Immature natural killer cell (primary cell): ENCODE measurements at places on chromosomes 3 and 15.

GRCh38 chr3:73540969-73541740 is 83.6 kb downstream of the PDZRN3 start:
- H3K4me3 ChIP-seq: no peak overlapping the region
- H3K27ac ChIP-seq: no peak overlapping the region
- H3K27me3 ChIP-seq: peaks cover 2% of the 10 kb centered on the region
- DNase-seq: no peak

DNA sequence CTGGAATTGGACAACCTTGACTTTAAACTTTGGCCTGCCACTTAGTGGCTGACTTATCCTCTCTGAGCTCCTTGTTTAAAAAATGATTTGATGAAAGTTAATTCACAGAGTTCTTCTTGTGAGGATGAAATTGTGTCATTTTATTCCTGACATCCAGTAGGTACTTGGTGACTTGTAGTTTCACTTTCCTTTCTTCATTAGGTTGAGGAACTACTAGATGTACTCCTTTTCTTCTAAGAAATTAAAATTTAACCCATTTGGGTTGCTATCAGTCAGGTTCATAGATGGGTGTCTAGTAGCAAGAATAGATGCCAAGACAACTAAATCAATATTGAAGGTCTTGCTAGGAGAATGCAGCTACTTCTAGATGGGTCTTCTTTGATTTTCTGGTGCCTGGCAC is 5.2 kb downstream of the NR1D2 start:
- peak overlapping the region; percentile 77 for H3K27ac ChIP-seq
- peaks cover 9% of the 10 kb centered on the region for H3K36me3 ChIP-seq
- H3K4me3 ChIP-seq: peak overlapping the region; percentile 84
- DNase-seq: no peak
- peaks cover 83% of the 10 kb centered on the region for H3K4me1 ChIP-seq

DNA sequence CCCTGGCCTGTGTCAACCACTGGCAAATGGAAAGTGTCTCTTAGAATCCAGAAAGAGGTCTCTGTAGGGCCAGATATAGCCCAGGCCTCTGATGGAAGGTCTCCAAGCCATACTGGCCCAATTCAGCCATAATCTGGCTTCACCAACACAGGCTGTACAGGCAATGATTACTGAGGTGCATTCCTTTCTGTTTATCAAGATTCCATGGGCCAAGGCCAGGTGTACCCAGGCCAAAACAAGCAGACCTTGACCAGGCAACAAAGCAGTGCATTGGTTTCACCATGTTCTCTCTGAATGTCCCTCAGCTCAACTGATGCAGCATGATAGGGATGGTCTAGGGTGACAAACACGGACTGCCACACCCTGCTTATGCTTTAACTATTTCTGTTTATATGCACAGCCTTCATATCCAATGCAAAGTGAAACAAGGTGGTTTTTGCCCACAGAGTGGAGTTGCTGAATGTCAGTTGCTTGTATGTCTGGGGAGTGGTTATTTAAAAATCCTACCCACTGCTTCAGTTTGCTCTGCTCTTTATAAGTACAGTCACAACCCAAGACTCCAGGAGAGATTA is 25.2 kb downstream of the CCNL1 start:
- H3K4me3 ChIP-seq: no peak overlapping the region
- H3K4me1 ChIP-seq: peaks cover 58% of the 10 kb centered on the region
- no peak for DNase-seq

- H3K4me3 ChIP-seq: peak overlapping the region; percentile 90
- DNase-seq: peak; percentile 80
- peaks cover 18% of the 10 kb centered on the region for H3K27me3 ChIP-seq
Observed at GRCh38 chr15:41971089-41971894, 1.1 kb downstream of the EHD4 start.

DNA sequence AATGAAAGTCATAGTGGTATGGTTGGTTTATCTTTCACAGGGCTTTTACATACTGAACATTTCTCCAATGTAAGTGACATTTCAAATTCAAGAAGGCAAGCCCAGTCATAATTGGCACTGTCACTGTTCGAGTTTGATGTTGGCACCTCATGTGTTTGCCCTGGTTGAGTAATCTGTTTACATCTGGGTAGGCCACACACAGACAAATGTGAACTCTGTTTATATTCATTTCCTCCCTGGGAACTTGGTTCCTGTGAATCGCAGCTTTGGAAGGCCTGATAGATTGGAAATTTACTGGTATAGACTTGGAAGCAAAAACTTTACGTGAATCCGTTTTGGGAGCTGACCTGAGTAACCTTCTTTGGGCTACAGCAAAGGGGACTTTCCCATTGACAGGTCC is 395.2 kb upstream of the AZI2 start:
- H3K36me3 ChIP-seq: no peaks in the 10 kb centered on the region
- H3K4me1 ChIP-seq: no peaks in the 10 kb centered on the region
- H3K27ac ChIP-seq: no peak overlapping the region
- H3K4me3 ChIP-seq: no peak overlapping the region

DNA sequence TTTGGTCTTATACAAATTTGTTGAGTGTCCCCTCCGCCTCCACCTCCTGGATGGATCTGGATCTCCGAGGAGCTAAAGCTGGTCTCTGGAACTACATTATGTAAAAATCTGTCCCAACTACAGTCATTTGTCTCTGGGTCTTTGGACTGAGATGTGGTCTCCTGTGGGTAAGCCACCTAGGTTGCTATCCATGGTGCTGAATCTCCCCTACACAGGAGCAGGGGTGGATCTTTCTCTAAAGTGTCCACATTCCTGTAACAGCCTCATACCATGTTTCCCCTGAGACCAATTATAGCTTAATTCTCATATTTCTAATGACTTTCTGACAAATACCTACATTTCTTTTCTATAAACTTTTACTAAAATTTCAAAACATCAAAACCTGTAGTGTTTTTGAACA is 625.8 kb downstream of the TAFA4 start:
- H3K27ac ChIP-seq: no peak overlapping the region
- no peak for DNase-seq
- no peak overlapping the region for H3K4me3 ChIP-seq
- no peaks in the 10 kb centered on the region for H3K36me3 ChIP-seq

GRCh38 chr15:66842710-66843441 is 140.8 kb downstream of the SMAD6 start:
- no peaks in the 10 kb centered on the region for H3K36me3 ChIP-seq
- H3K4me3 ChIP-seq: peak overlapping the region; percentile 71
- no peak for DNase-seq
- H3K27me3 ChIP-seq: peaks cover 15% of the 10 kb centered on the region
- H3K27ac ChIP-seq: no peak overlapping the region

DNA sequence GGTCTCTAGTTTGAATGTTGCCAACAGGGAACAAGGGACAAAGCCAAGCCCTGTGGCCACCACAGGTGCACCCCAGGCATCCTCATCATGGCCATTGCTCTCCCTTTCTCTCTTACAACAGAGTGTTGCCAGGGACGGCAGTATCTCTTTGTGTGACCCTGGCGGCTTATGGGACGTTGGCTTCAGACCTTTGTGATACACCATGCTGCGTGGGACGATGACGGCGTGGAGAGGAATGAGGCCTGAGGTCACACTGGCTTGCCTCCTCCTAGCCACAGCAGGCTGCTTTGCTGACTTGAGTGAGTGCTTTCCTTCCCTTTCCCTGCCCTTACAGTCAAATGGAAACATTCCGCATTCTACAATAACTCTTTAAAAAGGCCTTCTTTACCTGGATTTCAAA is 38.2 kb downstream of the BOC start:
- H3K36me3 ChIP-seq: no peaks in the 10 kb centered on the region
- DNase-seq: no peak
- H3K4me1 ChIP-seq: no peaks in the 10 kb centered on the region
- H3K27ac ChIP-seq: no peak overlapping the region
- no peak overlapping the region for H3K4me3 ChIP-seq

DNA sequence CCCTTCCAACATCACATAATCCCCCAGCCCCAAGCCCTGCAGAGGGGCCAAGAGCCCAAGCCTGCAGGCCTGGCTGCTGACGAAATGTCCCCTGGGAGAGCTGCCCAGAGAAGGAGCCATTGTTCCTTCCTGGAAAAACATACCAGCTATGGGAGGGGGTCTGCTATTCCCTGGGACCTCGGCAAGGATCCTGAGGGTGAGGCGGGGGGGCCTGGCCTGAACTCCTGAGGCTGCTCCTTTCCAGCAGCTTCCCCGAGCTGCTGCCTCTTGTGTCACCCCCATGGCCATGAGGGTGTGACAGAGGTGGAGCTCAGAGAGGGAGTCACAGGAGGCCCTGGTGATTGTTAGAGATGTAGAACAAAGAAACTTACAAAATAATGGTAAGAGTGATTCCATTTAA is 12.9 kb downstream of the LOXL1 start:
- peaks cover 5% of the 10 kb centered on the region for H3K4me1 ChIP-seq
- DNase-seq: no peak
- H3K27me3 ChIP-seq: no peaks in the 10 kb centered on the region

GRCh38 chr15:66114863-66115425 is 138.6 kb downstream of the MEGF11 start:
- no peaks in the 10 kb centered on the region for H3K4me1 ChIP-seq
- H3K36me3 ChIP-seq: no peaks in the 10 kb centered on the region
- no peak overlapping the region for H3K27ac ChIP-seq
- no peak overlapping the region for H3K4me3 ChIP-seq
- DNase-seq: no peak
- peaks cover 2% of the 10 kb centered on the region for H3K27me3 ChIP-seq

GRCh38 chr3:158395421-158395820 is 175.6 kb upstream of the MLF1 start:
- H3K4me1 ChIP-seq: no peaks in the 10 kb centered on the region
- peaks cover 6% of the 10 kb centered on the region for H3K27me3 ChIP-seq
- H3K27ac ChIP-seq: no peak overlapping the region
- no peak for DNase-seq

GRCh38 chr15:98898122-98898521 is 109.5 kb downstream of the PGPEP1L start:
- H3K4me3 ChIP-seq: no peak overlapping the region
- H3K4me1 ChIP-seq: no peaks in the 10 kb centered on the region
- no peak for DNase-seq
- H3K36me3 ChIP-seq: peaks cover 38% of the 10 kb centered on the region
- H3K27ac ChIP-seq: no peak overlapping the region
- H3K27me3 ChIP-seq: no peaks in the 10 kb centered on the region

GRCh38 chr15:65730549-65731172 is 61.4 kb downstream of the DENND4A start:
- H3K27ac ChIP-seq: no peak overlapping the region
- no peak overlapping the region for H3K4me3 ChIP-seq
- DNase-seq: no peak
- no peaks in the 10 kb centered on the region for H3K4me1 ChIP-seq
